CD8-positive, alpha-beta T cell (primary cell): ENCODE measurements at places on chromosomes 12 and 14.

GRCh38 chr14:51382506-51382905 is 142.5 kb downstream of the TMX1 start:
- no peak for DNase-seq

- DNase-seq: no peak
Measured at GRCh38 chr12:6549684-6550151, 6.1 kb downstream of the IFFO1 start.

- DNase-seq: no peak
Measured at GRCh38 chr12:71456316-71456715, 16.7 kb downstream of the LGR5 start.

GRCh38 chr14:35298351-35298750 is 6.2 kb downstream of the PSMA6 start:
- DNase-seq: no peak

GRCh38 chr12:94202245-94203180 is 54.1 kb downstream of the PLXNC1 start:
- no peak for DNase-seq

DNA sequence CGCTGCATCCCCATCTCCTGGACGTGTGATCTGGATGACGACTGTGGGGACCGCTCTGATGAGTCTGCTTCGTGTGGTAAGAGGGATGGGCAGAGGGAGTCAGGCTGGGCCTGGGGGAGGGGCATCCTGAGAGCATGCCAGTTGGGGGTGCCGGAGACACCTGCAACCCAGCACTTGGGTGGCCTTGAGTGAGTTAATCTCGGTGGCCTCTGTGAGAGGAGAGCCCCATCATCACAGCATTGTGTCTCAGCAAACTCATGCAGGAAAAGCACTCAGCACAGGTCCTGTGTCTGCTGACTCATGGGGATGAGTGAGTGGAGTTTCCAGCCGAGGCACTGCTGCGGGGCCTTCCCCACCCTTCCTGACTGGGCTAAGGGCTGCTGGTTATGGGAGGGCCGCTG is 19.6 kb upstream of the LRP1-AS start:
- no peak for DNase-seq

GRCh38 chr14:72567226-72567625 is 326.7 kb downstream of the DPF3 start:
- no peak for DNase-seq

DNA sequence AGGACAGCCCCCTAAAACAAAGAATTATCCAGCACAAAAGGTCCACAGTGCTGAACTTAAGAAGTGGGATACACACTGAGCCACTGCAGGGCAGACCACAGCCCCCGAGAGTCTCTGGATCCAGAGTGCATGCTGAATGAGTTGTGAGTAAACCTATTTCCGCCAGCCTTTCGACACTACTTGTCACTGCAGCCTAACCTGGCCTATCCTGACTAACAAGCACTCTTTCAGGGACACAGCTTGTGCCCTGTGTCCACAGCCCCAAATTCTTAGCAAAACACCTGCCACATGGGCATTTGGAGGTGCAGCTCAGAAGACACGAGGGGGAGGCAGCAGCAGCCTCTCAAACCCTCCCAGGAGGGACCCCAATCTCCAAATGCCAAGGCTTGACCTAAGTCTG is 31.3 kb downstream of the ITPK1 start:
- no peak for DNase-seq

GRCh38 chr14:85257287-85257686 is 272.7 kb upstream of the FLRT2 start:
- DNase-seq: no peak

DNA sequence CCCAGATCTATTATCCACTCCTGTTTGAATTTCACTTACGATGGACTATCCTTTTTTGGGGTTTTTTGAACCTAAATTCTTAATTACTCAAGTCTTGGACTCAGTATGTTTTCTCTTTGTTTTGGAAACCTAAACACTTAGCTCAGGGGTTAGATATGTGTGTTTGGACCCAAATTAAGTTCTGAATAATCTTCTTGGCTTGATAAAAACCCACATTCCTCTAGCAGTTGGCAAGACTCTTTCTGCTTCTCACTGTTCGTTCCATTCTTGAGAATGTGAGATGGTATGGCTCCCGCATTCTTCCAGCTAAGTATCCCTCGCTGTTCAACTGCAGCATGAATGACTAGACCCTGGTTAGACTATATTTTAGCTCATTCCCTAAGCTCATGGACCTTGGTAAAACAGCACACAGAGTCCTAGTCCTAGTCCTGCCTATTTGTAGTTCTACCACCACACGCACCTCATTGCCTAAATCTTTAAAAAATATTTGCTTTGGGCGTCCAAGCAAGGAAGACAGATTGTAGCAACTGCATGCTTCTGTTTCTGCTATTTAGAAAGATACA is 860.0 kb downstream of the RPS29 start:
- DNase-seq: no peak

DNA sequence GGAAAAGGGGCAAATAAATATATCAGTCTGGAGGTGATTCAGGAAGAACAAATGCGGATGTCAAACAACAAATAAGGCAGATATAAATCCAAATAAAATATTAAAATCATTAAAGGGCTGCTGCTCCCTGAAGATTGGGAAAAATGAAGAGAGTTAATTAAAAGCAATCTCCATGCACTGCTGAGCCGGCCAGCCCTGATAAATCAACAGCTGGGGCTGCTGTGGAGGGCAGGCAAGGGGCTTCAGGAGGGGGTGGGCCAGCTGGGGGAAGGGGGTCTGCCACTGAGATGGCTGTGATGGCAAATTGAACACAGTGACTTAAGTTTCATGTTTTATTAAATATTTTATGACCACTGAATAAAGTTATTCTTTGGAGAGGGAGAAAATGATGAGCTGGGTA is 12.4 kb downstream of the DPF3 start:
- no peak for DNase-seq

- no peak for DNase-seq
Measured at GRCh38 chr12:3018284-3019004, 58.7 kb upstream of the TSPAN9 start.

DNA sequence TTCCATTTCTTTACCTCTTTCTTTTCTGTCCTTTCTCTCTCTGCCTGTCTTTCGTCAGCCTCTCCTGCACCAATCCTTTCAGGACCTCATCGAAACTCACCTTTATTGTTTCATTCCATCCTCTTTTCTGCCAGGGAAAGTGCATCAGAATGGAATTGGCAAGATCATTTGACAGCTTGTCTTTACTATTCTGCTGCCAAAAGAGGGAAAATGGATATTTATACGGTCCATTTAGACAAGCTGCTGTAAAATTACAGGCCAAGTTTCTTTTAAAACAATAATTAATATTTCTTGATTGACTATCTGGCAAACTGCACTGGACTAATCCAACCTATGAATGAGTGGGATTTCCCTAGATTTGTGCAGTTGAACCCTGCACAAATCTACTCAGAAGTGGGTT is 7.6 kb upstream of the SRGAP1 start:
- DNase-seq: no peak

DNA sequence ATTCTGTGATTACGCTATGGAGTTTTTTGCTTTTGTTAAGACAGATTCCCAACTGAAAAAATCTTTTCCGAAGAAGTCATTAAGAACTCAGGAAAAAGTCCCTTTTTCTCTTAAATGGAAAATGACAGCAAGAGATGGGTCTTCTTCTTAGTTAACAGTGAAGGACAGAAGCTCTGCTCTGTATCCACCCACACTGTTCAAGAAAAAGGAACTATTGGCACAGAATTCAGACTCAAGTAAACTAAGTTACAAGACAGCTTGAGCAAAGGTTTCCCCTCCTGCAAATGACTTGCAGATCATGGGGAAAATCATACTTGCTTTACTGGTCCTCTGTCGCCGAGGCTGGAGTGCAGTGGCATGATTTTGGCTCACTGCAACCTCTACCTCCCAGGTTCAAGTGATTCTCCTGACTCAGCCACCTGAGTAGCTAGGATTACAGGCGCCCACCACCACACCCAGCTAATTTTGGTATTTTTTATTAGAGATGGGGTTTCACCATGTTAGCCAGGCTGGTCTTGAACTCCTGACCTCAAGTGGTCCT is 137.1 kb upstream of the AEBP2 start:
- DNase-seq: no peak

GRCh38 chr12:53803703-53804102 is 51.9 kb upstream of the CISTR start:
- no peak for DNase-seq

GRCh38 chr14:56073799-56074198 is 44.4 kb upstream of the PELI2 start:
- DNase-seq: no peak

DNA sequence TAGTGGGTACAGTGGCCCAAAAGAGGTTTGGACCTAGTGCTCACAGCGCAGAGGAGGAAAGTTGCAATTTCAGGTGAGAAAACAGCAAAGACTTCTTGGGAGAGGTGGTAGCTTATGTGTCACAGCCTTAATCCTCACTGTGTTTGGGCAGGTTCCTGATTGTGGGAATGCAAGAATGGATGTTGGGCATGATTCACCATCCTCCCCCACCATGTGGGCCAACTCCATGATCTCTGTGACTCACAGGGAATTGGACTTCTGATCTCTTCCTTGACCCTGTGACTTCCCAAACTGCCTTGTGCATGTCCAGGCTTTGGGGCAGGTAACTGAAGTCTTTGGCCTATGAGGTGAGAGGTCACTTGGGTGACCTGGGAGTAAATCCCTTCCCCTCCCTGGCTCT is 1.8 kb upstream of the CHST11 start:
- no peak for DNase-seq

DNA sequence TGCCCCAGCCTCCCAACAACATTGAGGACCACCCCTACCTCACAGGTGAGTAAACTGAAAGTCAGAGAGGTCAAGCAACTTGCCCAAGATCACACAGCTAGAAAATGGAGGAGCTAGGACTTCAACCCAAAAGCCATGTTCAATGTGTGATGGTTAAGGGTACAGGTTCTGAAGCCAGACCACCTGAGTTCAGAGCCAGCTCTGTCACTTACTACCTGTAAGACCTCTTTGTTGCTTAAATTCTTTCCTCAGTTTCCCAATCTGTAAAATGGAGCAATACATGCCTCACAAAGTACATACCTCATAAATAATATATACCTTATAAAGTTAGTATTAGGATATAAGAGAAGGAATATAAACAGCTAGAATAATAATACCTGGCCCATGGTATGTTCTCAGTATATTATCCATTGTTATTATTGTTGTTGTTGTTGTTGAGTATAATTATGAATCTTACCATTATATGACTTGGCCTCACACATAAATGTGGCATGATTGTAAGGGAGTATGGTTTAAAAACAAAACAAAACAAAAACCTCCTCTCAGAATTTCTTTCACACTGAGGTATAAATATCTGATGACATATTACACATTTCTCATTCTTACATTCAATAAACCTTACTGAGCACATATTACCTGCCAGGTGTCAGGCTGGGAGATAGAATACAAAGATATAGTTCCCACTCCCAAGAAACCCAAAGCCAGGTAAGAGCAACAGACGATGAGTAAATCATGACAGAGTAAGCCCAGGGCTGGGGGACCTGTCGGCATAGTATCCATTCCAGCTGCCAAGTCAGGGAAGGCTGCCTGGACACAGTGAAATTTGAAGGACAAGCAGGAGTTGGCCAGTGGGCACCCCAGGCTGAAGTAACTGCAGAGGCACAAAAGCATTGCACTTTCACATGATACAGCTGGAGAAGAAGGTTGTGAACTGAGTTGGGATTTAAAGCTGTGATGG is 19.6 kb downstream of the CMKLR1 start:
- DNase-seq: no peak

- DNase-seq: no peak
Measured at GRCh38 chr12:89262855-89263552, 89.3 kb downstream of the DUSP6 start.

DNA sequence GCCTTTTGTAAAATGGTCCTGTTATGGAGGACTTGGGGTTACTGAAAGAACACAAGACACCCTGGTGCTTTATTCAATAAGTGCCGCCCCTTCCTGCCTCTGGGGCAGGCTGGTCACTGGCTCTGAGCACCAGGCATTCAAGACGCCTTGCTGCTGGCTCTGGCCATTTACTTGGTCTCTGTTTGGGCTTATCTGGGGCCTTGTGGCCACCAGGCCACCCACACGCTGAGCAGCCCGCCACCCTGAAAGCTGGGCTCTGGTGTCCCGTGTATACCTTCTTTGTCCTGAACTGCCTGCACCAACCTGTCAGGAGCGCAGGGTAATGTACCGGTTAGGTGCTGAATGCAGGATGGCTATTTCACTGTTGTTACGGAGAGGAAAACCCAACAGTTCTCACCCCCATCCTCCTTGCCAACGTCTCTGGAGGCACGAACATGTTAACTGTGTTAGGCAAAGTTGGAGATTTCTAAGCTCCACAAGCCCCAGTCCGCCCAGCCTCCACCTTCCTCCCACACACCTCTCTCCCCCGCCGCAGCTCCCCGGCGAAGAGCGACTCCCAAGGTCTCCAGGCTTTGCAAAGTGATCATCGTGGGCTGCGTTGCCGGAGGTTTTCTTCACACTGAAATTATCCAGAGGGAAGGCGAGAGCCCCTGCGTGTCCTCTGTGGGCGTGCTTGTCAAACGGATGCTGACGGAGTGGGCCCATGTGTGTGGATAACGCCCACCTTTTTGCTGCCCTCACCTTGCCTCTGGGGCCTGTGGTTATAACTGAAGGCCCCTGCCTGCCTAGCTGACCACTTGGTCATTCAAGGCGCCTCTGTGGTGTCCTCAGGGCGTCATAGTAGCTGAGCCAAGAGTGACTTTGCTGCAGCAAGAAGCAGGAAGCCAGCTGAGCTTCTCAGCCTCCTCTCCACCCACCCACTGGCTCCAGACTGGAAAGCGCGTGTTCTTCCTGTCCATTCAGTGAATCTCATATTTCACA is 18.8 kb upstream of the BEGAIN start:
- DNase-seq: no peak

GRCh38 chr14:56841611-56842010 is 31.3 kb upstream of the OTX2 start:
- DNase-seq: no peak

GRCh38 chr12:96233939-96234461 is 39.8 kb downstream of the ELK3 start:
- no peak for DNase-seq

DNA sequence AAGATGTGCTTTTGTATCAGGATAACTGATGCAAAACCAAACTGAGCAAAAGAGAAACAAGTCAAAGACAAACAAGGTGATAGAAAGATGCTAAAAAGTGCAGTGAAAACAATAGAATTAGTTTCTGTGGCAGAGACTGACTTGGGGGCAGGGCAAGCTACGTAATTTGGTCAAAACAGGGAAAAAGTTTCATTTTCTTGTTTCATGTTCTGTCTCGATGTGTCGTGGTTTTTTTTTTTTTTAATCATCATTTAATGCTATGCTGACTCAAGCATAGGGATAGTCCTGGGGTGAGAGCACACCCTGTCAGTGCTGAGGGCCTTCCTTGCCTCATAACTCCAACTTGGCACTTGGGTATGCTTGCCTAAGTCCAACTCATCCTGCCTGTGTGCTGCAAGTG is 144.1 kb upstream of the PTPRQ start:
- no peak for DNase-seq

DNA sequence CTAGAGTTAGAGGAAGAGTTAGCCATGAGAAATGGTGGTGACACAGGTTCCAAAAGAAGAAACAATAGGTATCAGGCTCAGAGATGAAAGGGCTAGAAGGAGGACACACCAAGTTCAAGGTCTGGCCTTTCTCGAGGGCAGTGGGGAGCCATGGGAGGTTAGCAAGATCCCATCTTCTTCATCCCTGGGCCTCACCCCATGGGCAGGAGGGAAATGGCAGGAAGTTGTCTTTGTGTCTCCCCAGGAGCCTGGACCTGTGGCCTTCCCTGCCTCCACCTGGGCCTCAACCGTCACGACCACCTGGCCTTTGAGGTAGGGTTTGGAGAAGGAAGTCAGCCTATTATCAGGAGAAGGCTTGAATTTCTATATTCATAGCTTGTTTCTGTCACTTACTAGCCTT is 5.8 kb upstream of the AQP2 start:
- no peak for DNase-seq
